H4 (cell line): ENCODE measurements at places on chromosomes 2 and 18. TPM values are rescaled to one million over a fixed set of nuclear protein-coding genes. Genes with fewer than 3 reads are reported as not detected.

The SPP2 gene
- total RNA-seq = not detected in 2 replicates

The MAL gene
- total RNA-seq = not detected in 2 replicates

The IKZF2 gene
- total RNA-seq = 0.68 and 1.7 TPM in 2 replicates

The CXCR4 gene
- 0.06 TPM in 1 of 2 replicates, not detected in the other for total RNA-seq

The TXNDC2 gene
- 0.29 and 0.55 TPM in 2 replicates for total RNA-seq

The FAM110C gene
- total RNA-seq = 0.12 and 0.15 TPM in 2 replicates

The MBP gene
- 0.35 TPM in 1 of 2 replicates, not detected in the other for total RNA-seq

The FOXD4L1 gene
- not detected in 2 replicates for total RNA-seq

The CRYGD gene
- not detected in 2 replicates for total RNA-seq

The GPR35 gene
- total RNA-seq = 0.75 and 0.86 TPM in 2 replicates

The ATP6V1B1 gene
- total RNA-seq = 0.33 and 0.45 TPM in 2 replicates

The REG1A gene
- total RNA-seq = 0.49 and 0.95 TPM in 2 replicates

The RESP18 gene
- not detected in 2 replicates for total RNA-seq

The PER2 gene
- 3.9 and 4.6 TPM in 2 replicates for total RNA-seq

The PLEK gene
- total RNA-seq = 0.12 TPM in 1 of 2 replicates, not detected in the other

The LAMA1 gene
- total RNA-seq = 3.2 and 4.7 TPM in 2 replicates

The ICOS gene
- not detected in 2 replicates for total RNA-seq

The ANXA4 gene
- total RNA-seq = 9.8 and 19.8 TPM in 2 replicates

The NTSR2 gene
- total RNA-seq = not detected in 2 replicates

The ATOH8 gene
- total RNA-seq = 13.1 and 13.6 TPM in 2 replicates

The IL1B gene
- not detected in 2 replicates for total RNA-seq

The NEU2 gene
- total RNA-seq = not detected in 2 replicates

The MYL12B gene
- 460 and 468 TPM in 2 replicates for total RNA-seq

The ABCG5 gene
- total RNA-seq = not detected in 2 replicates

The C2orf66 gene
- total RNA-seq = not detected in 2 replicates

The IL1RN gene
- 0.17 TPM in 1 of 2 replicates, not detected in the other for total RNA-seq

The UCN gene
- 0.53 TPM in 1 of 2 replicates, not detected in the other for total RNA-seq

The ATP6V1C2 gene
- total RNA-seq = 0.04 TPM in 2 replicates

The IL18RAP gene
- 0.06 TPM in 1 of 2 replicates, not detected in the other for total RNA-seq

The SERPINB3 gene
- not detected in 2 replicates for total RNA-seq

The CREG2 gene
- not detected in 2 replicates for total RNA-seq

The PTPRN gene
- 6.8 and 10.0 TPM in 2 replicates for total RNA-seq

The PSME4 gene
- total RNA-seq = 17.6 and 26.2 TPM in 2 replicates

The PMAIP1 gene
- total RNA-seq = 52.4 and 64.3 TPM in 2 replicates

The SCYGR6 gene
- total RNA-seq = not detected in 2 replicates

The SFTPB gene
- total RNA-seq = not detected in 2 replicates

The CKAP2L gene
- total RNA-seq = 15.7 and 15.8 TPM in 2 replicates

The TMEM37 gene
- total RNA-seq = 1.5 and 1.9 TPM in 2 replicates

The MAIP1 gene
- total RNA-seq = 28.6 and 30.6 TPM in 2 replicates

The WNT6 gene
- total RNA-seq = 0.21 and 2.1 TPM in 2 replicates

The RIT2 gene
- 2.1 and 5.1 TPM in 2 replicates for total RNA-seq

The C2orf72 gene
- total RNA-seq = 0.75 and 1.4 TPM in 2 replicates

The CHST9 gene
- total RNA-seq = 0.23 and 1.1 TPM in 2 replicates

The ARHGAP25 gene
- total RNA-seq = 0.49 and 0.56 TPM in 2 replicates

The SIX3 gene
- not detected in 2 replicates for total RNA-seq

The DLX1 gene
- 5.8 and 8.4 TPM in 2 replicates for total RNA-seq

The KIF5C gene
- 1.7 and 2.6 TPM in 2 replicates for total RNA-seq

The DYTN gene
- total RNA-seq = not detected in 2 replicates

The CRYBA2 gene
- total RNA-seq = not detected in 2 replicates

The RTP5 gene
- total RNA-seq = not detected in 2 replicates

The UGT1A8 gene
- not detected in 2 replicates for total RNA-seq
